Left cardiac atrium (tissue), 4 donors: ENCODE measurements at places on chromosomes 4 and X. TPM values are rescaled to one million over a fixed set of nuclear protein-coding genes. Genes with fewer than 3 reads are reported as not detected.

The ADAMTS3 gene
- 1.7 TPM for total RNA-seq

The MUC7 gene
- not detected for total RNA-seq

The HS3ST1 gene
- total RNA-seq, result 1.9 TPM

The PPP1R2C gene
- total RNA-seq, result not detected

The PRR32 gene
- 3.9 TPM for total RNA-seq

The RBM41 gene
- total RNA-seq, result 9.2 TPM

- no peak for DNase-seq
Observed at GRCh38 chrX:98194036-98194435, 1310.3 kb downstream of the RPA4 start.

DNA sequence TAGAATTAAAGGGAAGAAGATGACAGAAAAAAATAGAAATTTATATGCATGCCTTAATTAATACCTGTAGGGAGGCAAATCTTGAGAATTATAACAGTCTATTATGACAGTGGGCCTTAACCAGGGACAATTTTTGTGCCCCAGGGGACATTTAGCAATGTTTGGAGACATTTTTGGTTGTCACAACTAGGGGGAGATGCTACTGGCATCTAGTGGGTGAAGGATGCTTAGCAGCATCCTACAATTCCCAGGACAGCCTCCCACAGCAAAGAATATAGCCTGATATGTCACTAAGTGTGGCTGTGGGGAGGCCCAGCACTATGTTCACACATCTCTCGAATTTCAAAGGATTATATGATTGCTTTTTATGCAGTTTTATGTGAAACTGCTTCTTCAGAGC lies 10.5 kb downstream of the GPR82 start:
- DNase-seq, result no peak

DNA sequence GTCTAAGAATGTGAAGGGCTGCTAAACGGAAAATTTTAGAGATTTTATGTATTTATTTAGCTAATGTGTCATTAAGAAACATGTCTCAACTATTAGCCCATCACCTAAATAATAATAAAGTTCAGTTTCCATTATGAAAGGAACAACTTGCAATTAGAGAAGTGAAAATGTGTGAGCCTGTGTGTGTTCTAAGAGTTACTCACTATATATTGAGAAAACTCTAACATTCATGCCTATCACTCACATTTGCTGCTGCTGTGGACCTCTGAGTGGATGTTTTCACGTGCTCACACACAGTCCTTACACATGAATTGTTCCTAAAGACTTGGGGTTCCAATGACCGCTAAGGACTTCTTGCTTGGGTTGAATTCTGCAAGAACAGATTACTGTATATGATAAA lies 364.0 kb downstream of the TMA16 start:
- DNase-seq, result no peak
